COR-L47 (cell line): ENCODE measurements at places on chromosomes 4 and X.

- DNase-seq: no peak
These were observed 5.8 kb downstream of the AFAP1 start for GRCh38 chr4:7933651-7934510.

DNA sequence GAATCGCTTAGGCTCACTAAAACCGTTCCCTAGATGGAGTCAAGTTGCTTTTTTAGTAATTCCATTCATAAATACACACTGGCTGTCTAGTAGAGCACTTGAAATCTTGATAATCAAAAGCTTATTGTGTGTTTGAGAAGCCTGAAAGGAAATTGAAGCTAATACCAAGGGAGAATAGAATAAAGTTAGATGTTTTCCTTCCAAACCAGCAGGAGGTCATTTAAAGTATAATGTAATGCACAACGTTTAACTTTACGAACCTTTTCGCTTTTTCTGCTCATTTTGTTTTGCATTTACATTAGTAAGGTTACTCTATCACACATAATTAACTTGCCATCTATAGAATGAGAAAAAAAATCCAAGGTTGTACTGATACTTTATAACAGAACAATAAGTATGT, 440.9 kb downstream of the NKX6-1 start:
- DNase-seq: no peak

DNA sequence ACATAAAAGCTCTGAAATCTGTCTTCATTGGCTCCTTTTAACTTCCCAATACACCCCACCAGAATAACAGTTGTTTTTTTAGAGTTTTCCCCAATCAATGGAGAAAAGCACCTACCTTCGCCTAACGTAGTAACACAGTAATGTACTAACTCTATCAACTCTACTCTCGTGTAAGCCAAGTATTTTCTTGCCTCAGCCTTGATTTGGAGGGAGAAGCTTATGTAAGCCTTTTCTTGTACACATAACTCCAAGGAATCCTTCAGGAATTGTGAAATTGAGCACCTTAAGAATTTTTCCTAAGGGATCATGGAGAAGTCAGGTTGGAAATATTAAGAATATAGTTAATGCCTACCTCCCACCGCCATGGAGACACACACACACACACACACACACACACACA, 181.2 kb downstream of the RAPGEF2 start:
- DNase-seq: no peak

- DNase-seq: no peak
These were observed 12.8 kb upstream of the DUSP9 start for GRCh38 chrX:153634236-153634635.

DNA sequence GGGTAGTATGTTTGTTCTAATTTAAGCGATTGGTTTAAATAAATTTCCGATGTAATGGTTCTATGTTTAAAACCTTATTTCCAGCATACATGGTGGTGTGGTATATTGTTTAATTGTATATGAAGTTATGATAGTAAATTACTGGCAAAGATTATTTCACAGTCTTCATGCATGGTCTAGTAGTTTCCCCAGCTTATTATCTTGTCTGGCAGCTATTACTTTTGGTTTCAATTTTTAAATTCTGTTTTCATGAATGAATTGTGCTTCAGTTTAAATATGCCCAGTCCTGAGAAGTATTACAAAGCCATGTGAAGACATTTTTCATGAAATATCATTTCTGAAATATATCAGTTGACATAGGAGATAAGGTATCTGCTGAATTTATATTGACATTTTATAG, 6.3 kb downstream of the ALG13 start:
- DNase-seq: no peak

GRCh38 chr4:118758293-118758692, 73.1 kb downstream of the METTL14 start:
- DNase-seq: no peak

DNA sequence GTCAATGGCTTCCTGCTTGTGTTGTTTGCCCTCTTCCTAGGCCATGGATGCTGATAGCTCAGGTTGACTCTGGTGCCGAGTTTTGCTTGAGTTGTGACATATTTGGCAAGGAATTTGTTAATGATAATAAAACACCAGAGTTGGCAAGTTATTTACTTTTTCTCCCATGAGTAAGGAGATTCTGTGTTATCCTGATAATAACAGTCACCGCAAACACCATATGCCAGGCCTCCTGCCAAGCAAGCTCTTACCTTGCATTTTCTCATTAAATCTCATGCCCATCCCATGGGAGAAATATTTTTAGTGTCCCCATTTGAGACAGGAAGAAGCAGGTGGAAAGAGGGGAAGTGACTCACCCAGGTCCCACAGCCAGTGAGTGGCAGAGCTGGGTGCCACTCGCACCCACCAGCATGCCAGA, 67.4 kb upstream of the CLCN4 start:
- DNase-seq: no peak

GRCh38 chr4:136078976-136079375, 1453.3 kb downstream of the PCDH18 start:
- no peak for DNase-seq
